ENCODE measurements at places on chromosomes 3 and 15.

GRCh38 chr3:71488391-71488809, 95.1 kb downstream of the FOXP1 start:
- DNase-seq: no peak

GRCh38 chr15:24899367-24899766, 55.4 kb upstream of the SNRPN start:
- DNase-seq: no peak

DNA sequence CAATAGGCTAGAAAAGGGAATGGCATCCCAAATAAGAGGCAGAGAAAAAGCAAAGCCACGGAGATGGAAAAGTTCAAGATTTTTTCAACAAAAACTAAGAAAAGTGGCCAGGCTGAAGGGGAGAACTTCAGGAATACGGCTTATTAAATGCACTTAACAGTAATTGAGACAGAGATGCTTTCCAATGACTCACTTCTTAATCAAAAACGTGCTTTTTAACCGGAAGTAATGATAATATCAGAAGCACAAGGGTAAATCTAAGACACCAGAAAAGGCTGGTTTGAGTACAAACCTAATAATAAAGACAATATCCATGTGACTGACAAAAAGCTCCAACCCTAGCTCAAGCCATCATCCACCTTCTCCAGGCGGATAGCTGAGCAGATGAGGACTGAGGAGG, 24.8 kb upstream of the ACTC1 start:
- DNase-seq: no peak

DNA sequence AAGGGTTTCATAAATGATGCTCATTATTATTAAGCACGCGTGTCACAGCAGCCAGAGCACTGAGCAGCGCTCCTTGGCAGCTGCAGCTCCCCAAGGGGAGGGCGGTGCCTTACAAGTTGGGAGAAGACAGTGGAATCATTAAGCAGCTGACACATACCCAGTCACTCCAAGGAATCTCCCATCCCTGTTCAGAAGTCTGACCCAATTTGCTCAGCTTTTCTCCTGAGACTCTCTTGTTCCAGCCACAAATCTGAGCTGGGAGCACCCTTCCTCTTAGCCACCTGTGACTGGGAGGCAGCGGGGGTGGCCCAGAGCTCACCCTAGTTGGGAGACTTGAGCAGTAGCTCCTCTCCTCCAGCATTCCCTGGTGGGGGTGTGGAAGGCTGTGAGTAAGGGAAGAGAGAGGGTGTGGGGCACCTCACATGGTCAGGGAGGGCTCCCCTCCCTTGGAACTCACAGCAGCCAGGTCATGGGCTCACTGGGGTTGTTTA, 64.3 kb downstream of the DUT start:
- DNase-seq: no peak

DNA sequence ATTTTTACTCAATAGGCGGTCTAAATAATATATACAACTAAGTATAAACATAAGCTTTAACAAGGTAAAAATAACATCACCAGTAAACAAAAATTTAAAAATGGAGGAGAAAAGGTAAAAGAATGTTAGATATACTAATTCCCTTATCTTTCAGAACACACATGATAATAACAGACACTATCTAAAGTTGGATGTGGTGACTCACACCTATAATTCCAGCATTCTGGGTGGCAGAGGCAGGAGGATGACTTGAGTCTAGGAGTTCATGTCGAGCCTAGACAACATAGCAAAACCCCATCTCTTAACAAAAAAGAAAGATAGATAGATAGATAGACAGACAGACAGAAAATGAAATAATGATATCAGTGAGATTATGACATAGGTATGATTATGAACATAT, 85.1 kb downstream of the STAG1 start:
- DNase-seq: no peak

DNA sequence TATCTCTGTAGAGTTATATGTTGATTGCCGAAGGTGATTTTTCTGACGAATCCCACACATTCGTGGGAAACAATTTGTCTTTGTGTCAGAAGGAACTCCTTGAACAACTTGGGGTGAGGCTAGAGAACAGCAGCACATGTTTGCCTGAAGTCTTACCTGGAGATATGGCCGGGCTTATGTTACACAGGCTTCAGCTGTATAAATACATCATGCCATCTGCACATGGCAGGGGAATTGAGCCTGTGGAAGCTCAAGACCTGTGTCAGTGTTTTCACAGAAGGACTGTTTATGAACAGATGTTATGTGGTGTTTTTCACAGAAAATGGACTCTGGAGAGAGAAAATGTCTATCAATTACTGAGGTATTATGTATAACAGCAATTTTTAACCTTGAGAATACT, 203.6 kb upstream of the MDFIC2 start:
- DNase-seq: no peak

GRCh38 chr3:23808525-23808924, 2.8 kb downstream of the UBE2E1 start:
- DNase-seq: no peak

DNA sequence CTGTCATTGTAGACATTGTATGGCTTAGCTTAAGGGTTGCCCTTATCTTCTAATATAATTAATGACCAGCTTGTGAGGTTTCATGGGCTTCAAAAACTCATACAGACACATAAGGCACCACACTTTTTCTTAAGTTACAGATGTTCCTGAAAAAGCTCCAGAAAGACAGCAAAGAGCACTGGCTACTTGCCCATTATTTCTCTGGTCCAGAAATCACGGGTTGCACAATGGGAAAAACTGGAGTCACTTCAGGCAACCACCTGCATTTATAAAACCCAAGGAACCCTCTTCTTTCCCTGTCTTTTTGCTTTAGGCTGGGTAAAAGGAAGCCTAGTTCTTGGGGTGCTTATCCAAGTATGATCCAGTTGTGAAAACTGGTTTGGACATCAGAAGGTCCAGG, 2.3 kb upstream of the COL6A6 start:
- no peak for DNase-seq

DNA sequence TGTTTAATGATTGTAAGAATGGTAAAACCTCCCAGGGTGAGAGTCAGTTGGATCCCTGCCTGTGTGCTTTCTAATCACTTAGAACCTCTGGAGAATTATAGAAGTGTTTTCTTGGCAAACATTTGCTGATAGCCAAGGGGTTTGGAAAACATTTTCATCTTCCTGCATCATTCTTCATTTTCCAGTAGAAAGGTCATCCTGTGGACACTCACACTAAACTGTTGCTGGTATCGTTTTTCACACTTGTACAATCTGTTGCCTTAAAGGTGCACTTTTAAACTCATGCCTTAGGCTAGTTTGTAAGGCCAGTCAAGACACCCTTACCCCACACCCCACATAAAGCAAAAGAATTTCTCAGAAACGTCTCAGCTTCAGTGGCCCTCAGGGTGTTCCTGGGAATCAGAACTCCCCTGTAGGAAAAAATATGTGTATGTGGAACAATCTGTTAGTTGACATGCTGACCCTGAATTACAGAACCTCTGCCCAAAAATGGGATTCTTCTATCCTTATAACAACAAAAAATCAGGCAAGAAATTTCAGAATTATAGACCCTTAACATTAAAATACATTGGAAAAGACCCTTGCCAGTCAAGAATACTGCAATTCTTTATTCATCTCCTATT, 5.8 kb upstream of the PLD1 start:
- no peak for DNase-seq

GRCh38 chr3:150455341-150455740, 47.2 kb downstream of the TSC22D2 start:
- DNase-seq: no peak

GRCh38 chr15:56804938-56805337, 71.6 kb upstream of the ZNF280D start:
- DNase-seq: no peak

DNA sequence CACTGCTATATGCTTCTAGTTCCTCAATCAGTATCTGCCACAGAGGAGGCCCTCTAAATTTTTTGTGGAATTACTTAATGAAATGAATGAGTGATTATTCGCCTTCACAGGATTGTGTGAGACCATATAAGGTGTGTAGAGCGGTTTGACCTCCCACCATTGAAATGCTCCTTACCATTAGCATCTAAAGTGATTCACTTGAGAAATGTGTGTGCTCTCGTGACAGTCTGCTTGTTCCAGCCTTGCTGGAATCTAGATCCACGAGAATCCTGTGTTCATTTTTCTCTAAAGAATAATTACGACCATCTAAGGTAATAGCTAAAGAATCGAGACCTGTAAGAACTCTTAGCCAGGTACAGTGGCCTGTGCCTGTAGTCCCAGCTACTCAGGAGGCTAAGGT, 126.9 kb downstream of the FNDC3B start:
- DNase-seq: no peak

DNA sequence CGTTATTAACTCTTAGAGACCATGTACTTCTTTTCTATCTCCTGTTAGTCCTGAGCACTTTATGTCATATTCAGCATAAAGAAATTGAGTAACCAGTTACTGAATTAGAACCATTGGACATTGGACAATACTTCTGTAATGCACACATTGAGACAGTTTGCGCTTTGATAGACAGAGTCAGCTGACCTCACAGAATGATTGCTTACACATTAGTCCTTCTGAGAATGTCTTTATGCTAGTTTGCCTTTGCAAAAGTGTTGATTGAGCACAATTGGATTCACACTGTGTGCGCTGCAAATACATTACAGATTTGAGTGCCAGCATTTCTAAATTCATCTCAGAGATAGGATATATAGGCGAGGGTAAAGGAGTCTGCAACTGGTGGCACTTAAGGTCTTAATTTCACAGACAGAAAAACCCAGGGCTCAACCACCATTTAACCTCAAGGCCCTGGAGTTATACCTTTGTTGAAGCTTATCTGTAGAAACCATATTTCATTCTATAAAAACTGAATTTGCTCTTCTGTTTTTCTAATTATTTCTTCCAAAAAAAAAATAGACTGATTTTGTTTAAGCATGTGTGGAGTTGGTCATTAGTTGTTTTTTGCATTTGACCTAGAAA, 3.8 kb downstream of the SERPINI1 start:
- no peak for DNase-seq
